ENCODE measurements at places on chromosomes 6 and 20.

DNA sequence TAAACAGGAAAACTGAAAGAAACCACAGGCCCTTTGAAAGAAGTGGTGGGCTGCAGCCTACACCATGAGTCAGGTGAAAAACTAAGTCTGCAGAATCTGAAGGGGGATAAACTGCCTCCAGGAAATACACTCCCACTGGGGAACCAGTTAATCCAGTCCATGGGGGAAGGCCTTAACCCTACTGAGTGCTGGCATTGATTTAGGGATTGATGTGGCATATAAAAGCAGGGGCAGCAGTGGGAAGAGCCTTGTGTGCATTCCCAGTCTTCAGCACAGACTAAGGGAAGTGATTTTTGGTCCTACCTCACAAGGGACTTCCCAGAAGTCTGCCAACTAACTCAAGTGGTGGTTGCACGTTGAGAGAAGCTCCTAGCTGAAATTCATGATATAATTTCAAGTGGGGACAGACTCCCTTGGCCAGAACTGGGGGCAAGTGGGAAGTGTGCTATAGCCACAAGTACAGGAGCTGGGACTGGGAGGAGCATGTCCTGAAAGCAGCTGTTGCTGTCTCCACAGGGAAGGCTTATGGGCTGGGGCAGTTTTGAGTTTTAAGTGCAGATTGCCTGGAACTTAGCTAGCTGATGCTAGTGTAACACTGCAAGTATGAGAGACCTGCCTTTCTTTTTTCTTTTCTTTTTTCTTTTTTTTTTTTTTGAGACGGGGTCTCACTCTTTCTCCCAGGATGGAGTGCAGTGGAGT is 31.2 kb downstream of the CITED2 start:
- DNase-seq, result no peak

GRCh38 chr6:112321322-112321721 is 25.8 kb upstream of the RFPL4B start:
- no peak for DNase-seq

DNA sequence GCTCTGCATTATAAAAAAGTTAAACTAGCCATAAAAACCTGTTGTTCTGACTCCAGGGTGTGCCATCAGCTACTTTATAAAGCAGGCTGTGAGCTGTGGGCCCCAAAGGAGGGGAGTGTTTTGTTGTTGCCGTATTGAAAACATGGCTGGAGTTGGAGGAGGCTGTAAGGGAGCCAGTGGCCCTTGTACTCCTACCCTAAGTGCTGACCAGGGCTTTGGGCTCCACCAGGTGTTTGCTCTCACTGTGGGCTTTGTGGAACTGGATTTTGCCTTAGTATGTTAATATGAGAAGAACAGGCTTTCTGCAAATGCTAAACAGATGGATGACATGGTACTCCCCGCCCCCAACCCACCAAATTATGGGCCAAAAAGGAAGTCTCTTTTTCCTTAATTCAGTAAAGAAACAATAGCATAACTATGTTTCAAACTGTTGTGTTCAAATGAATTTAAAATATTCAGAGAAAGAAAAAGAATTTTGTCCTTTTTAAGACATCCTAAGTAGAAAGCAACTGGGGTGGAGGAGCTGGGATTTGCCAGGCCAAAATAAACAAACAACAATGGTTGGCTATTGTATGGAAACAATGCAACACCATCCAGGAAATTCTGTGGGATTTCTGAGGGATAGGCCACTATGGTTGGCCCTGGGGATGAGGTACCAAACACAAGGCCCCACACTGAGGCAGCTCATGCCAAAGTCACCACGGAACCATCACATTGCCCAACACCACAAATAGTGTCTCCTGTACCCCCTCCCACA is 63.3 kb downstream of the PLCG1 start:
- no peak for DNase-seq

DNA sequence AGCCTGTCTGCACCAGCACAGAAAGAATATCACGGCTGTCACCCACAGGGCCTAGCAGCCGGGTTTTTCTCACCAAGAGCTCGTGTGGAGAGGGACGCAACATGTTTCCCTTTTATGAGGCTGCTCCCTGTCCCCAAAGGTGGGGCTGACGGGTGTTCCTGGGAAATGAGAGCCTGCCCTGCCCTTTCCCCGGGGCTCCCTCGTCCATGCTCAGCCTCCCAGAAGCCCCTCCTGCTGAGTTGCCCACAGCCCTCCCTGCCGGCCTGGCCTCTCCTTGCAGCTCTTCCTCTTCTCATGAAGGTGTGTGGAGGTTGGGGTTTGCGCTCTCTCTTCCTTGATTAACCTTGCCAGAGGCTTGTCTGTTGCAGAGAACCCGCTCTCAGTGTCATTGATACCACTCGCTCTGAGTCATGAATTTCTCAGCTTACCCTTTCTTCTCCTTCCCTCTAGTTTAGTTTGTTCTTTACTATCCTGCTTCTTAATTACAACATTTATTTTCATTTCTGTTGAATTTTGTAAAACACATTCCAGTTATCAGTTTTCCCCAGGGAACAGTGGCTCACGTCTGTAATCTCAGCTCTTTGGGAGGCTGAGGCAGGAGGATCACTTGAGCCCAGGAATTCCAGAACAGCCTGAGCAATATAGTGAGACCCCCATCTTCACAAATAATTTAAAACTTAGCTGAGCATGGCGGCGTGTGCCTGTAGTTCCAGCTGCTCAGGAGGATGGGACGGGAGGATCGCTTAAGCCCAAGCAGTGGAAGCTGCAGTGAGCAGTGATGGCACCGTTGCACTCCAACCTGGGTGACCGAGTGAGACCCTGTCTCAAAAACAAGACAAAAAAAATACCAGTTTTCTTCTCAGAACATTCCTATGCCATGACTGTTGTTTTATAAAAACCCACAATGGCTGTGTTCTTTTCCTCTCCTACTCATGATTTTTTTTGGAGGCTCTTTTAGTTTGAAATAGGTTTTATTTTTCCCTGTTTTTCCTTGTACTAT is 103.8 kb downstream of the TMEM242 start:
- DNase-seq, result no peak

DNA sequence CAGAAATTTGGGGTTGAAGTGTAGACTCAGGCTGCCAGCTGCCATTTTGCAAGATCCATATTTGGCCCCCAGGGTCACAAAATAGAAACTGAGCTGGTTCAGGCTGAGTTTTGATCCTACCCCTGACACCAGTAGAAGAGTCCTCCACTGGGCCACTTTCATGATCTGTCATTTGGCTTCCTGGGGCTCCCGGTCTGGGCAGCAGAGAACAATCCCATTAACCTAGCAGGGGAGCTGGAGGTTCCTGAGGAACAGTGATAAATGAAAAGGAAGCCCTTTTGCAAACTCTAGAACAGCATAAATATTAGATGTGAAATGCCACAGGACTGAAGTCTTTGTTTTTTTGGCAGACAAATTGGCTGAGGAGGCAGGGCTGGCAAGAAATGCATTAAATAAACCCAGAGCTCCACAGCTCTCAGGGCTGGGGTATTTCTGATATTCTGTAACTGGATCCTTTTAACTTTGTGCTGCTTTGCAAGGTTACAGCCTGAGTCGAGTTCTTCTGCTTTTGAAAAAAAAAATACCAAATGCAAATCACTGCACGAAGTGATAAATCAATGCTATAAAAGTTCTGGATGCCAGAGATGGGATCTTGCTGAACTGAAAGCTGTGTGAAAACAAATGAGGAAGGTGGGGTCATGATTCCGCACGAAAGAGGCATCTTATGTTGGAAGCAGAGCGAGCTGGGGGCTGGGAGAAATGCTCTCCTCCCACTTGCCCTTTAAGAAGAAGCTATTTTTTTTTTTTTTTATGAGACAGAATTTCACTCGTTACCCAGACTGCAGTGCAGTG is 64.4 kb downstream of the SULF2 start:
- DNase-seq, result no peak

GRCh38 chr6:2938632-2939083 is 32.7 kb downstream of the SERPINB6 start:
- peak; percentile 62 for DNase-seq

- no peak for DNase-seq
Observed at GRCh38 chr6:2434116-2434515, 188.7 kb upstream of the GMDS start.

DNA sequence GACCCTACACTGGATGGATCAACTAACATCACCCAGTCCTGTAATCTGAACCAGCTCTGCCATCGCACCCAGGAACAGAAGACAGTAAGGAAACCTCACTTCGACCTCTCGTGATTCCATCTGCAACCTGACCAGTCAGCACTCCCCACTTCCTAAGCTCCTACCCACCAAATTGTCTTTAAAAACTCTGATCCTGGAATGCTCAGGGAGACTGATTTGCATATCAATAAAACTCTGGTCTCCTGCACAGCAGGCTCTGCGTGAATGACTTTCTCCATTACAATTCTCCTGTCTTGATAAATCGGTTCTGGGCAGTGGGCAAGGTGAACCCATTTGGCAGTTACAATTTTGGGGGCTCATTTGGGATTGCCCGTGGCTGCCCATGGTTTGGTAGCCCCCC is 18.3 kb upstream of the AGPAT4 start:
- DNase-seq, result no peak

DNA sequence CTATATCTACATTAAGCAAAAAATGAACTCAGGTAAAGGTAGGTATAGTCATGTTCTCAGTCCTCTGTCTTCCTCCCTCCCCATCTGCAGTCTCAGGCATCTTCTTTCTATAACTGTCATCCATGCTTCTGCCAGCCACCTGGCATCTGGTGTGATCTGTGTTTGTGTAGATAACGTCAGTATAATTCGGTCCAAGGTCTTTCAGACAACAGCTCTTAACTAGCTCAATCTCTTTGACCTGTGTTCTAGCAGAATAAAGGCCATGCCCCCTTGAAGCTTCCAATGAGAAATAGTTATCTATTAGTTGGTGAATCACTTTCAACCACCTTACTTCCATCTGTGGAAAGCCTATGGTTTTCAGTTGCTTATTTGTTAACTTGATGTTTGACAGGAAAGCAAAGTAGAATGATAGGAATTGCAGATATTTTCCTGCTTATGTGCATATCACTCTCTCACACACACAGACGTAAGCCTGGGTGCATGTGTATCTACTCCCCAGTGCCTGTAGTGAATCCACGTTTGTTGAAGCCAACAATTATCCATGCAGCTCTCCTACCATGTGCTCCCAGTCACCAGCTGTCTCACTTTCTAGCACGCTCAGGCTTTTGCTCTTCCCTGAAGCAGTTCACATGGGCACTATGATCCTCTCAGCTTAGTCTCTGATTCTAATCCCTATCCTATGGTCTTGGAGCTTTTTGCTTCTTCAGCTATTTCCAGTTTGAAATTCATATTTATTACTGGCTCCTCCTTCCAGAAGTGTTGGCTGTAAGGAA is 433.7 kb upstream of the MANEA start:
- no peak for DNase-seq

GRCh38 chr6:134245041-134245440 is 72.9 kb downstream of the SGK1 start:
- DNase-seq, result no peak

DNA sequence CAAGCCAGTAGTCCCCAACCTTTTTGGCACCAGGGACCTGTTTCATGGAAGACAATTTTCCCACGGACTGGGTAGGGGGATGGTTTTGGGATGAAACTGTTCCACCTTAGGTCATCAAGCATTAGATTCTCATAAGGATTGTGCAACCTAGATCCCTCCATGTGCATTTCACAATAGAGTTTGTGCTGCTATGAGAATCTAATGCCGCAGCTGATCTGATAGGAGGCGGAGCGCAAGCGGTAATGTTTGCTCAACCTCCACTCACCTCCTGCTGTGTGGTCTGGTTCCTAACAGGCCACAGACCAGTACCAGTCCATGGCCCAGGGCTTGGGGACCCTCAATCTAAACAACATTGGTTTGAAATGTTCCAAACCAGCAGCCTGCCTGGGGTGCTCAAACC is 137.0 kb upstream of the STXBP5 start:
- DNase-seq, result no peak

DNA sequence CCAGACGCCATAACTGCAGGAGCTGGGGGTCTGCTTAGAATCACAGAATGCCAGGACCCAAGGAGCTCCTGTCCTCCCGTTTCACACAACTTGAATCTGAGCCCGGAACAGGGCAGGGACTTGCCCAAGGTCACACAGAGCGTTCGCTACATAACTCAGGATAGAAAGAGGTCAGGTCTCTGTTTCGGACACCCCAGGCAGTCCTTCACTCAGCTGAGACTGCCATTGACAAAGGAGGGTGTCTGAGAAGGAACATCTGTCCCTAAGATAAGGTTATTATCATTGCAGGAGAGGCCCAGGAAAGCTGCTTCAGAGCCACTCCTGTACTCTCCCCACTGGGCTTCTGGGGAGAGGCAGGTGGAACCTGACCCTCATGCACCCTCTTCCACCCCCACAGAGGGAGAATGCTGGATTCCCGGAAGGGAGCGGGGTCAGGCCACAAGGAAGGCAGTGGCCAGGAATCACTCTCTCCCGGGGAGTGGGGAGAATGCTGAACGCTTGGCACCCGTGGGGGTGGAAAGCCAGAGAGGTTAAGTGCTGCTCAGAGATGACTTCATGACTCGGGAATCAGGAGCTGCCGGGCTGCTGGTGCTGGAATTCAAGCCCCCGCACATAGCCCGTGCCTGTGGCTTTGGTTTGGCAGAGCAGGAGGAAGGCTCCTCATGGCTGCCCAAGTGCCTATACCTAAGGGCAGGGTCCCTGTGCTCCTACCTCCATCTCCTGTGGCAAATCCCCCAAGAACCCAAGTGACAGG is 10.7 kb downstream of the SDC4 start:
- no peak for DNase-seq

DNA sequence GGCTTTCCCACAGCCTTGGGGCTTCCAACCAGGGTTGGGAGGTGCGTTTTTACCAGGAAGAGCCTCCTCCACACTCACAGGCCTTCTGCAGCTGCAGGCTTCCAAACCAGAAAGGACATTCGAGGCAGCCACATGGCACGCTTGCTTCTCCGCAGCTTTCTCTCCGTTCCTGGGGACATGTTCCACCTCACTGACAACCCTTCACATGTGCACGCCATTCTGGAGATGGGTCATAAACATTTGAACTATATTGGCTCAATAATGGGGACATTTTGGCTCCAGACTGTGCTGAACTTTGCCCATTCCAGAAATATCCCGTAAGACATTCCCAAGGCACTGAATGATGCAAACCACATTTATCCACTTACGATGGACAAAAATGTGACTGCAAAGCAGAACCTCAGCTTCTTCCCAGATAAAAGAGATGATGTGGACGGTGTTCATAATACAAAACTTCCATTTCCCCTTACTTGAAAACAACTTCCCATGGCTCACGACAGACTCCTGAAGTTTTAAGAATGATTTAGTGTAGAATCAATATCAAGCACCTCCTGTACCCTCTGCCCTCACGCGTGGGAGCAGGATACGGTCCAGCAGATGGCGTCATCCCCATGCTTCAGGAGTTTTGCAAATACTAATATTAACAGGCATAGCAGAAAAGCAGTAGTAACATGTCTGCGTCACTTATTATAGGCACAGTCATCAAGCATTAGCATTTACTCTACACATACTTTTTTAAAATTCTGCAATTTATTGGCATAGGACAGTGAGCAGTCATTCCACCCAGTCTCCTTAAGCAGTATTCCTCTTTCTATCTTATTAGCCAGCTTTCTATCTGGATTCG is 25.4 kb upstream of the FOXF2 start:
- DNase-seq, result no peak
